Large intestine (tissue), 12 donors: ENCODE measurements at places on chromosomes 13 and 19.

- DNase-seq: no peak
Observed at GRCh38 chr19:15374105-15374651, 5.4 kb downstream of the AKAP8 start.

DNA sequence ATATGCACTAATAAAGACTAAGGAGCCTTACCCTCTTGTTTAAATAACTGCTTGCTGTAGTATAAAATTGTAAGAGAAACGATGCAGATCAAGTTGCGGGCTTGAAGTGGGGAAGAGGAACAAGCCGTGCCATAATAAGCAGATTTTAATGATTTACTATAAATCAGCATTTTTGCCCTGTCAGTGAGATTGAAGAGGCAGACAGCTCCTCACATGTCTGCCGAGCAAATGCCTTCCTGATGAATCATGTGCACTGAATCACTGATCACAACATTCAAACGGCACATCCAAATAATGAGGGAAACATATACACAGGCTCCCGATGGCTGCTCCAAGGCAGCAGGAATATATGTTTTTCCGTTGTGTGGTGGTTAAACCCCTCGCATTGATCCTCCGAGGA lies 282.9 kb downstream of the TSHZ3 start:
- no peak for DNase-seq

GRCh38 chr13:33260168-33261098 lies 25.1 kb downstream of the STARD13 start:
- DNase-seq: no peak

- no peak for DNase-seq
Observed at GRCh38 chr13:51747438-51748434, 56.2 kb downstream of the DHRS12 start.

DNA sequence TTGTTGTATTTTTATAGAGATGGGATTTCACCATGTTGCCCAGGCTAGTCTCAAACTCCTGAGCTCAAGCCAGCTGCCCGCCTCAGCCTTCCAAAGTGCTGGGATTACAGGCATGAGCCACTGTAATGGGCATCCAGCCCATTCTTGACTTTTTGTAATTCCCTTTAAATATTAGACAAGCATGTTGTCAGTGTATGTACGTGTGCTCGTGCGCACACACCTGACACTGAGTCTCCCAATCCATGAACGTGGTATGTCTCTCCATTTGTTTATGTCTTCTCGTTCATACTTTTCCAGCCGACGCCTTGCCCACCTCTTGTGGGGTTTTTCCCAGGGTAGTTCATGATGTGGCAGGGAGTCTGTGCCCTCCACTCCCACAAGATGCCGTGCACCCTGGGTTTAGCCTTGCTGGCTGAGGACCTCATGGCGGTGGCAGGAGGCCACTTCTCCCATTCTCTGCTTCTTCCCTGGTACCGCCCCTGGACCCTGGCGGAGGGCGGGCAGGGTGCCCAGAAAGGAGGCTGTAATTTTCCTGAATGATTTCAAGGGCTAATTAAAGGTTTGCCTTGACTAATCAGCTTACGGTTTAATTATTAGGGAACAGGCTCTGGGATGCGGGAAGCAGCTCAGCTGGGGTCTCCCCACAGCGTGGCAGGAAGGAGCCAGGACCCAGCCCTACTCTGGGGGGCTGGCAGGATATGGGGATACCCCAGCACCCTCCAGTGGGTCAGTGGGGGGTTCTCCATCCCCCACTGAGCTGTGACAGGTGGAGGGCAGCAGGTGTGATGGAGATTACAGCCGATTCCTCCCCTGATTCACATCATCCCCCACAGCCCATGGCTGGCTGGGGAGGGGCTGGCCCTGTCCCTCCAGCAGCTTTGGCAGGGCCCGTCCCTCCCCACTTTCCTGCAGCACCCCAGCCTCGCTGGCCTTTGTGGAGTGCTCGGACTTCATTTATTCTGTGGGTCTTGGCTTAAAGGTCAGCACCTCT lies 12.9 kb downstream of the PAK4 start:
- no peak for DNase-seq

GRCh38 chr13:91078093-91078679 lies 269.3 kb upstream of the MIR17HG start:
- no peak for DNase-seq

DNA sequence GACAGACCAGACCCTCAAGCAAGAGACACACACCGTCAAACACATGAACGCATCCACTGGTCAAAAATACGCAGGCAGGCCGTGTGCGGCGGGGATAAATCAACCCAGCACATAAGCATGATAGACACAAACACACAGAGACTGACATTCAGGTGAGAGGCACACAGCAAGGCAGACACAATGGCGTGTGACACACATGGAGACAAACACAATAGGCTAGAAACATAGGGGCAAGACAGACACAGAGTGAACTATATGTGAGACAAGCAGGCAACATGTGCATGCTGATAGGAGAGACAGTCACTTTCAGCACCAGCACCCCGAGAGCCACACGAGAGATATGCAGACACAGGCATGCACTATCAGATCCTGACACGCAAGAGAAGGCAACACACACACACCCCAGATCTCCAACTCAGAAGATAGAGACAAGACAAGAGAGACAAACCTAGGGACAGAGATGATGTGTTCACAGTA lies 6.9 kb upstream of the JUNB start:
- no peak for DNase-seq

DNA sequence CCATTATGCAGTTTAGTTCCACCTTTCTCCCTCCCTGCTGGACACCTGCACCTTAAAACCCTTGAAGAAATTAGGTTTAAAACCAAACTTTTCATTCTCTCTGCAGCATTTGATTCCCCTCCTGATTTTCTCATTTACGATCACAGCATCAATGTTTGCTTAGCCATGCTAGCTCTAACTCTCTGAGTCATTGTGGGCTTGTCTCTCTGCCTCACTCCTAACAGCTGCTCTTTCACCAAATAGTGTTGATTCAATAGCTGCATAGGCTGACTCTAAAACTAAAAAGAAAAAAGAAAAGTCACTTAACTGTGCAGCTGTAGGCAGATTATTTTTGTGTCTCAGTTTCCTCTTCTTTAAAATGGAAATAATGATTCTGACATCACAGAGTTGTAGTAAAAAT lies 1124.9 kb downstream of the DIAPH3 start:
- no peak for DNase-seq

DNA sequence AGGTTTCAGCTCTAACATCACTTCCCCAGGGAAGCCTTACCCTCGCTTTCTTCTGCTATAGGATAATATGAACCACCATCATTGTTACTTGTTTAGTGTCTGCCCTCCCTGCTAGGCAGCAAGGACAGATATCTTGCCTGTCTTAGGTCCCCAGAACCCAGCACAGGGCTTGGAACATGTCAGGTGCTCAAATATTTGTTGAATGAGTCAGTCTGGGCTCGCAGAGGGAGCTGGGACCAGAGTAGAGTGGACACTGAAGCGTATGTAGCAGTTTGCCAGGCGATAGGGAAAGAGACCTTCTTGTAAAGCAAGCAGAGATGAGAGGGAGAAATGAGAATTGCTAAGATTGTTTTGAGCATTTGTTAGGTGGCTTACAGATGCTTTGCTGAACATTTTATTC lies 11.7 kb downstream of the BCKDHA start:
- DNase-seq: peak; percentile 86

DNA sequence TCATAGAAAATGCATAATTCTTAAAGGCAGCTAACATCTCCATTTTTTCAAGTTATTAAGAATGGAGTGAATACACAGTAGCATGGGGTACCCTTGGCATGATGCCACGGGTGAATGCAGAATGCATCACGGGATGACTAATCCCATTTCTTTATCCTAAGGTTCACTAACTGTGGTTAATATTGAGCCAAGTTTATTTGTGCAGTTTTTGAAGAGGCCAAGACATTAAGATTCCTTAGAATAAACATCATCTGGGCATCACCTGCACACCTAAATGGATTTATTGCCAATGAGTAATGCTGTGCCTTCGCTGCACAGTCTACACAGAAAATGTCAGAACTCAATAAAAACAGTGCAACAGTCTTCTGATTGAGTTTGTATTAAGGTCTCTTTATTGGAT lies 333.1 kb downstream of the GPC6 start:
- DNase-seq: no peak

- no peak for DNase-seq
Observed at GRCh38 chr13:45508776-45509175, 44.0 kb downstream of the COG3 start.

DNA sequence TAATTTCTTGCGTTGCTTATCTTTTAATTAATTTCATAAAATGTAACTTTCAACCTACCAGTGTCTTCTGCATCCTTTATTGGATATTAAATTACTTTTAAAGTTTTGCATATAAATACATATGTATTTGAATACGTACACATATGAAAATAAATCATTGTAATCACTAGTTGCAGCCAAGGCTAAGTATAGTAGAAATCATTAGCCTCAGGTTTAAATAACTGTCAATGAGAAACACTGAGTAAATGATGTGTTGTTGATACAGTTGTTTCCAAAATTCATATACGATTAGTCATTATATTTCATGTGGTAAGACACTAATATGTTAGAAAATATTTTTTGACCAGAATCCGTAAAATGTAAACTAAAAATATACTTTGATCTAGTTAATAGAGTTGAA lies 1267.1 kb upstream of the PCDH20 start:
- no peak for DNase-seq

DNA sequence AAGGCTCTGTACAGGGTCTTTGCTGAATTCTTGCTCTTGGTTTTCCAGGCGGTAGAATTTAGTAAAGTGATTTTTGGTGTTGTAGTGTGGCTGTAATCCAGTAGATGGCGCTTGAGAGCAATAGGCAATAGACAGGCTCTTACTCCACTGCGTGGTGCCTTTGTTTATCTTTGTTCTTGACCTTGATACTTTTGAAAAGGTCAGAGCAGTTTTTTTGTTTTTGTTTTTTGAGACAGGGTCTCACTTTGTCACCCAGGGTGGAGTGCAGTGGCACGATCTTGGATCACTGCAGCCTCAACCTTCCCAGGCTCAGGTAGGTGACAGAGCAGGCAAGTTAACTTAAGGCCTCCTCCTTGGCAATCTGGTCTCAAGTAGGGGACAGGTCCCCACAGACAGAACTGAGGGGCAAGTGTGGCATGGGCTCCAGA lies 12.2 kb upstream of the LILRA5 start:
- DNase-seq: no peak

DNA sequence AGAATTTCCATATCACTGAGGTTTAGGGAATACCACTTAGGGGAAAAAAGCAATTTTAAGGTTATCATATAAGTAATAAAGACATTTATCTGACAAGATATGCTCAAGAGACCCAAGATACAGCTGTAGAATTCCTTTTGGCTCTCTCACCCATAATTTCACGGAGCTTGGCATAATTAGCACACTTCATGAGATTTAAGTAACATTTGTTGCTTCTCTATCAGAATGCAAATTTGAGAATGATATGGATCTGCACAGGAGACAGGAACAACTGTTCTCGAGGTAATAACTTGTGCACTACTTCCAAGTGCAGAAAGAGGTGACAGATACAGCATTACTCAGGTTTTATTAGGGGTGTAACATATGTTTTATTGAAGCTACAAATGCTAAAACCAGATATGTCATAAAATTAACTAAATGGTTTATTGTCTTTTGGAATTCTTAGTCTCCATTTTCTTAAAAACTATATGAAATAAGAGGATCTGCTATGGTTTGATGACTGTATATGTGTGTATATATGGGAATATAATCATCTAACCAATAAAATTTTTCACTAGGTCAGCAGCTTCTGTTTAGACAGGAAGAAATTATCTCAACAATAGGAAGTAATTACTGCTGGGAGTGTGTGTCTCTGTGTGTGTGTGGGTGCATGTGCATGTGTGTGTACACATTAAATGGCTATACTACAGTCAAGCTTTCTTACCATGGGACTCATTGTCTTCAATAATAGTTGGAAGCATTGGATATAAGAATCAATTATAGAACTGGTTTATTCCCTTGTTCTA lies 401.3 kb downstream of the PCDH17 start:
- DNase-seq: peak; percentile 53

DNA sequence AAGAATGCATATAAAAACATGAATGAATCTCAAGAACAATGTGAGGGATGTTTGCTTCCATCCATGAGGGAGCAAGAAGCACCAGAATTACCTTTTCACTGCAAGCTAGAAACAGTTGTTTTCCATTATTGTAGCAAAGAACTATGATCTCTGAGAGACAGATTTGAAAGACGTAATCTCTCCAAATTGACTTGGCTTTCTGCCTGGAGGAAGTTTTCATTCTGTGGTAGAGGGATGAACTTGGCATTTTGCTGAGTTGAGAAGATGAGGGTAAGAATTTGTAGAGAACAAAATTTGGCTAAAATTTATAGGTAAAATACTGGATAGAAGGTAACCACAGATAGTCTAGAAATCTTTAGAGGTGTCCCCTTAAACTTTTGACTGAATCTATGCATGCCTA lies 496.8 kb downstream of the TDRD3 start:
- no peak for DNase-seq

GRCh38 chr13:85520445-85520844 lies 278.8 kb downstream of the SLITRK6 start:
- no peak for DNase-seq

DNA sequence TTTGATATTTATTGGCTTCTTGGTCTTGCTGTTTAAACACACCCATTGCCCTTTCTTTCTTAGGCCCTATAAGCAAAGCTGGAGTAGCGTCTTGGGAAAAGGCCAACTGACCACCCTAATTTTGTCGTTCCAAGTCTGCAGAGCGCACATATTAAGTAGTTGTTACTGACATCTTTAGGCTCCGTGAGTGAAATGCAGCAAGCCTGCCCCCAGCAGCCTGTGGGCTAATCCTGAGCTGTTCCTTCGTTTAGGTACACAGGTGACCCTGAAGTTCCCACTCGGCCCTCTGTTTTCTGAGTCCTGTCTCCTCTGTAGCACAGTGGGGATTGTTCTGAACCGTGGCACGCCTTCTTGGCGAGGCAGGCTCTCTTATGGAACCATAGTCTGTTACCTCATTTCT lies 170.5 kb downstream of the STK24 start:
- no peak for DNase-seq

DNA sequence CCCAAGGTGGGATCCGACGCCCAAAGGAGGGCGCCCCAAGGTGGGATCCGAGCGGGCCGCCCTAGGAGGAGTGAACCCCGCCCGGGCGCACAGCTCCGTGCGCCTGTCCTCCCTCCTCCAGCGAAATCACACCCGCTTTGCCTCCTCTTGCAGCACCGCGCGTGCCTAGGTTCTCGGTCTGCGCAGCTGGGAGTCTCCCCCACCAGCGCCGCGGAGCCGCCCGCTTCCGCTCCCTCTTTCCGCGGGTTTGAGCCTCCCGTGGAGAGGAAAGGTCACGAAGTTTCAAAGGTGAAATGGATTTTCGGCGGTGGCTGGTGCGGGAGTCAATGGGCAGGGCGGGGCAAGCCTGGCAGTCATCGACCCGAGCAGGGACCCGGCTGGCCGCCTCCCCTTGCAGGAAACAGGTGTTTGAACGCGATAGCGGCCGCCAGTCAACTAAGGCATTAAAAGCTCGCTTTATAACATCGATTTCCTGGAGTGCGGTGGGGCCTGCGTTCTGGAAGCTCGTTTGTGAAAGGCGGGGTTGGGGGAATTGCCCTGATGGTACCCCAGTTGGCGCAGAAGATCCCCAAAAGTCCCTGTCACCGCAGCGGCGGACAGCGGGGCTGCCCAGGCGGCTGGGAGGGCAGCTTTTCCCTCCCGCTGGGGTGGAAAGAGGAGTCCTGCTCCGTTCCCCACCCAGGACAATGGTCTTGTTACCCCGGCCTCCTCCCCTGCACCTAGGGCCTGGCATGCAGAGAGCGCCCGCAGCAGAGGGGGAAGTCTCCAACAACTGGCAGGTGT lies 9.0 kb upstream of the SOX1 start:
- DNase-seq: no peak
